ENCODE measurements at places on chromosomes 3 and 15. TPM values are rescaled to one million over a fixed set of nuclear protein-coding genes. Genes with fewer than 3 reads are reported as not detected.

GRCh38 chr15:49507261-49507660 lies 84.2 kb downstream of the FGF7 start:
- no peak overlapping the region for H3K4me3 ChIP-seq
- no peaks in the 10 kb centered on the region for H3K27me3 ChIP-seq
- no peaks in the 10 kb centered on the region for H3K36me3 ChIP-seq
- no peaks in the 10 kb centered on the region for H3K4me1 ChIP-seq
- DNase-seq = no peak

The OCA2 gene
- polyA plus RNA-seq = not detected

The ZBED2 gene
- not detected for polyA plus RNA-seq

The CHST14 gene
- 4.5 TPM for polyA plus RNA-seq

All from psoas muscle (tissue), 8 donors.